ENCODE measurements at places on chromosomes 3 and 15.

DNA sequence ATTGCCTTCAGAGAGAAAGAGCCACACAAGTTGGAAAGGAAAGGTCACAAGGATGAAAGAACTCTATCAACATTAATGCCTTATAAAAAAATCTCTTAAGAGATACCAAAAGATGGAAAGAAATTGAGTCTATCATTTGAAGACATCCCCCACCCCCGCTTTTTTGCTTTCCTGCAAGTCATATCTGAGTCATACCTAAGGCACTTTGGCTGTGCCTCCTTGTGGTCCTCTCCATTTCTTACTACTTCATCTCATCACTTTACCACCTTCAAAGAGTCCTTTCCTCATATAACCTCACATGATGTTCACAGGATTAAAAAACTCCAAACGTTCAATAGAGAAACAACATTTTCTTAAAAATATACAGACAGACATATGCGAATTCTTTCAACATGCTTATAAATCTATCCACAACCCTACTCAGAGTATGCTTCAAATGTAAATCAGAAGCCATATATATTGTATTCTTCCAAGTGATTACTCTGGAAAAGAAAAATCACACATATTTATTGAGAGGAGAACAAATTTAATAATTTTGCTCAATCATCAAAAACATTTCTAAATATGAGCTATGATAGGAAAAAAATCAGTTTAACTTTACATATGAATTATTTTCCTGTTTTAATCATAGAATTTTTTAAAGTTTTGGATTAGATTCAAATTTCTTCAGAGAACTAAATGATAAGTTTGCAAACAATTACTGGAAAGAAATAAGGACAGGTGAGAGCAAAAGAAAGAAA, 1003.9 kb upstream of the CFAP20DC start:
- no peak for DNase-seq

DNA sequence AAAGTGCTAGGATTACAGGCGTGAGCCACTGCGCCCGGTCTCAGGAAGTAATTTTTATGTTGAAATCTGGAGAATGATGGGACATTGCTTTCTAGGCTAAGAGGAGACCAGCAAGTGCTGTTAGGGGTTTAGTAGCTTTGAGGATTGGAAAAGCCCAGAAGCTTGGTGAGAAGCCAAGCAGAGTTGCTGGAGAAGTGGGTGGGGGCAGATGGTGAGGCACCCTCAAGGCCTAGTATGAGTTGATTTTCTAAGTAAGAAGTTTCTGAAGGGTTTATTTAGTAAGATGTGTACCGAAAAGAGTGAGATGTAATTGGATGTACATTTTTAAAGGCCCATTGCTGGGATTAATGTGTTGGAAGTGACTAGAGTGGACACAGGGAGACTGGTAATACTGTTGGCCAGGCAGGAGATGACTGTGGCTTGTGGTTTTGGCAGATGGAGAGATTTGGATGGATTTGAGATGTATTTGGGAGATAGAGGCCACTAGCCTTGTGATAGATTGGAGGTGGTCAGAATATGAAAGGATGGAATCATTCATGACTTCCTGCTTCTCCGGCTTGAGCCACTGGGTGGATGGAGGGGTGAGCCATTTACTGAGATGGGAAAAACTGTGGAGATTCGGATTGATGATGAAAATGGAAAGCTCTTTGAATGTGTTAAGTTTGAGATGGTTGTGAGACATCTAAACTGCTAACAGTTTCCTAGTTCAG, 2.3 kb downstream of the LRRC28 start:
- DNase-seq, result no peak

DNA sequence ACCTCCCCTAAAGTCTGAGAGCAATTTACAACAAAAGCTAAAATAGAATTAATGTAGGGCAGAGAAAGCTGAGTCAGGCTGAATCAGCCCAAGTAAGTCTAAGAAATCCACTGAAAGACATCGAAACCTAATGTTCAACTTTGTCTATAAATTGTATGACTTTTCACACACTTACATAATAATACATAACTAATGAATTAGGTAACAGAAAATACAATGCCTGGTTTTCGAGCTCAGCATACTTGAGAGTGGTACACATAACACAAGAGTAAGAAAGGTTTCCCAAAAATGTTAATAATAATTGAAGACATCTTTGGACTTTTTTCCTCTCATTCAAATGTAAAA, 55.3 kb upstream of the VGLL4 start:
- no peak for DNase-seq

GRCh38 chr3:124701687-124702086, 28.6 kb upstream of the UMPS start:
- DNase-seq, result no peak

DNA sequence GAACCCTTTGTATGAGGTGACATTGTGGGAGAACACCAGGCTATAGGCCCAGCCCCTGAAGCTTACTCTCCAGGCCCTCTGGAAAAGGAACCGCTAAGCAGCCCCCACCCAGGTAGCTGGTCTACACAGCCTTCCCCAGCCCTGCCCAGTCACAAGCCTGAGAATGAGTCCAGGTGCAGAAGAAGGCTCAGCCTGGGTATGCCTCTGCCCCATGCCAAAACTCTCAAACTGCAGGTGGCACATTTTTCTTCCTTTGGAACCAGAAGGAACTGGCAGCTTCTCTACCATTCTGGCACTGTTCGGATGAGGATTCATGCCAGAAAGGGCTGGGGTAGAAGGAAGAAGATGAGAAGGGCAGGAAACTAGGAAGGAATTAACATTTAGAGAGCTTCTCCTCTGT, 23.7 kb upstream of the TBC1D21 start:
- DNase-seq, result no peak

- no peak for DNase-seq
Observed at GRCh38 chr3:7095116-7095515, 234.2 kb downstream of the GRM7 start.

- DNase-seq, result no peak
Observed at GRCh38 chr15:34160735-34161134, 49.2 kb downstream of the KATNBL1 start.

DNA sequence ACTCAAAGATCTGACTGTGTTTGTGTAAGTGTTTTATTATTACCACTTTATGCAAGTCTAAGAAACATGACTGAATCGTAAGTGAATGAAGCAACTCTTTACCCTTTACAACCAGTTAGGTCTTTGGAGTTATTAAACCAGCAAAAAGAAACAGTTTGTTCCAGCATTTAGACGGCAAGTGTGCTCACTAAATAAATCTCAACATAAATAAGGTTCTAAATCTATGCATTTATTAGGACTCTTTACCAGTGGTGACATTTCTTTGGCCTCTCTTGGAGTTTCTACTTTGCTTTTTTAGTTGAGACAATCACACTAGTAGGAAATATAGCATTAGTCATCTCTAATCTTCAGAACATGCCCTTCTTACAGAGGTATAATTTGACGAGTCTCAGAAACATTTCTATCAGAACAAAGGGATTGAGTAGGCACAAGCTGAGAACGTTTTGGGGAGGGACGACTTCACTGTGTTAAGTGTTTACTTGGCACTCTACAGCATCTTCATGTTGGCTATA, 739.9 kb upstream of the NR2F2 start:
- DNase-seq, result no peak

- DNase-seq, result peak; percentile 64
Observed at GRCh38 chr3:45966950-45967640, 23.8 kb downstream of the CXCR6 start.

- no peak for DNase-seq
Observed at GRCh38 chr3:126111566-126112475, 27.9 kb upstream of the SLC41A3 start.

GRCh38 chr3:71070497-71071463, 512.7 kb downstream of the FOXP1 start:
- DNase-seq, result peak; percentile 30

DNA sequence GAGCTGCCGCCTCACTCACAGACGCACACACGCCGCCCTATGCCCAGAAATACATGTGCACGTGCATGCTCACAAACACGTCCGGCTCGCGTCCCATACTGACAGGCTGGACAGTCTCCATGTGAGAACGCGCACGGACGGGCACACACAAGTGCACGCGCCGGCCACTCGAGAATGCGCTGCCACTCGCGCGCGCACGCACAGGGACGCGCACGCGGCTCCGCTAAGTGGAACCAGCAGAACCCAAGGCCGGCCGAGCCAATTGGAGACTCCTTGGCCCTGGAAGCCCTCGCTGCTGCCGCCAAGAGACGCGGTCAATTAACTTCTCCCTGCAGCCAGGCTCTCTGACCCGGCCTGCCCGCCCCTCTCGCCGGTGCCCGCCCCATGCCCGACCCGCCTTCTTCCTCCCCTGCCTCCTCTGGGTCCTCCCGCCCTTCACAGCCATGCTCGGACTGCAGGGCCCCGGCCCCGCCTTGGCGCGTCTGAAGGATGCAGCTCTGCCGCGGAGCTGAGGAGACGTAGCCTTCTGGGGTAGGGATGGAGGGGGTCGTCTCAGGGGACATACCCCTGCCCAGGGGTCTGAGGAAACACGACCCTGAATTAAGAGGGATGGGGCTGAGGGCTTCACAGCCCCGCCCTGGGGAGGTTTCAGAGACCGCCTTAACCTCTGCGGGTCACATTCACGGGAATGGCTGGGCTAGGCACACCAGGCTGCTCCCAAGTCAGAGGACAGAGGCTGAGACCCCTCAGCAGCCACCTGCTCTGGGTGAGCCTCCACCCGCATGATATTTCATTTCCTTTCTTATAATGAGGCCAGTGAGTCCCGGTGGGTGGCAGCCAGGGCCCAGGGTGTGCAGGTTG, 15.0 kb downstream of the PTH1R start:
- DNase-seq, result peak; percentile 87

DNA sequence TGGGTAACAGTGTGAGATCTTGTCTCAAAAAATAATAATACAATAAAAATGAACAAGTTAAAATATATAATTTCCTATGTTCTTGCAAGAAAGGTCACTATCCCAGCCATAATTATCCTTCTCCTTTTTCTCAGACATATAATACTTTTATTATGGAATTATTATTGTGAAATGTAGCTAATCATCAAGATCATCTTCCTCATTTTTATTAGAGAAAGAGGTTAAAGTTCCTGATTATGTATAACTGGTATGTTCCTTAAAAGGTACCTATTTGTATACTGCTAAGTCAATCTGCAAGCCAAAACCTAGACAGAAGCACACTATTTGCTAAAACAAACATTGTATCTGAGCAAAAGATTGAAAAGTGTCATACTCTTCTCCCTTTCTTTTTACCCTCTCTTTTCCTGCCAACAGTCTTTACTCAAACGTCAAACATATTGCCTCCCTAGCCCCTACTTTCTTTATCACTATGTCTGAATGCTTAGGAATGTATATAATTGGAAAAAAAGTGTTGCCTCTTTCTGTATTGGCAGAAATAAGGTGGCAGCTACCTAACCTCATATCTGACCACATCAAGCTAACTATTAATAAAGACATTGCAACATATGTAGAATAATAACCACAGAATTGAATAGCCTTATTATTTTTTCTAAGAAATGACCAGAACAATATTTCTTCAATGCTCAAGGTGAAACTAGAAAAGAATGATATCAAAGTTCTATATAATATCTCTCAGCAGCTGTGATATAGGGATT, 18.5 kb downstream of the SEC11A start:
- DNase-seq, result no peak

GRCh38 chr3:41117398-41117870, 81.9 kb upstream of the CTNNB1 start:
- peak; percentile 94 for DNase-seq

DNA sequence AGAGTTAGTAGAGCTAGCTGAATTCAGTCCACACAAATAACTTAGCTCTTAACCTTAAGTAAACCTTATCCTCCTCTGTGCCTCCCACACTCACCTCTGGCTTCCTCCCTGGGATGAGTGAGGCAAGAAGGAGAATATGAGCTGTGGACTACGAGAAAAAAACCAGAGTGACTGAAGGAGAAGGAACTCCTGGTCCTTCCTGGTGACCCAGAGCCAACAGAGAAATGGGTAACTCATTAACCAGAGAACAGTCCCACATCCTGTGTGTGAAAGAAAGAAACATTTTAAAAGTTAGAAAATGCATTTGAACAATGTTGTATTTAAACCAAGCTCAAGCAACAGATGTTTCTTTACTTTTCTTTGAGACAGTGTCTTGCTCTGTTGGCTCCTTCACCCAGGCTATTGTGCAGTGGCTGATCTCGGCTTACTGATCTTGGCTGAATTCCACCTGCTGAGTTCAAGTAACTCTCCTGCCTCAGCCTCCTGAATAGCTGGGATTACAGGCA, 27.5 kb upstream of the FAM81A start:
- peak; percentile 9 for DNase-seq

- peak; percentile 72 for DNase-seq
Observed at GRCh38 chr3:62876064-62876463, 848 bp upstream of the CADPS start.

DNA sequence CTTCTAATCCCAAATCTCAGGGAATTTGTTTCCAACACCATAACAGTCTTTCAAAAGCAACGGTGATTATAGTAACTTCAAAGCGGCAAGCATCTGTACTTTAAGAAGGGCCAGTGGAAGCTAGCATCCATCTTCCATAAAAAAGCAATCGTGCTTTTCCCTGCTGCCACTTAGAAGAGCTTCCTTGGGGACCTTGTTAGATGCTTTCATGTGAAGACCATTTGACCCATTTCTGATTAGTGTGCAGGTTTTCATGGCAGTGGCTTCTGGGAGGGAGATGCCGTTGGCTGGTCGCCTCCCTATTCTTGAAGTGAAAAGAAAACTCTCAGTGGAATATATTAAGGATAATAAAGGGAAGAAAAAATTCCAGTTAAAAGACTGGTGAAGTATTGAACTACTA, 354.1 kb downstream of the ROBO2 start:
- no peak for DNase-seq

DNA sequence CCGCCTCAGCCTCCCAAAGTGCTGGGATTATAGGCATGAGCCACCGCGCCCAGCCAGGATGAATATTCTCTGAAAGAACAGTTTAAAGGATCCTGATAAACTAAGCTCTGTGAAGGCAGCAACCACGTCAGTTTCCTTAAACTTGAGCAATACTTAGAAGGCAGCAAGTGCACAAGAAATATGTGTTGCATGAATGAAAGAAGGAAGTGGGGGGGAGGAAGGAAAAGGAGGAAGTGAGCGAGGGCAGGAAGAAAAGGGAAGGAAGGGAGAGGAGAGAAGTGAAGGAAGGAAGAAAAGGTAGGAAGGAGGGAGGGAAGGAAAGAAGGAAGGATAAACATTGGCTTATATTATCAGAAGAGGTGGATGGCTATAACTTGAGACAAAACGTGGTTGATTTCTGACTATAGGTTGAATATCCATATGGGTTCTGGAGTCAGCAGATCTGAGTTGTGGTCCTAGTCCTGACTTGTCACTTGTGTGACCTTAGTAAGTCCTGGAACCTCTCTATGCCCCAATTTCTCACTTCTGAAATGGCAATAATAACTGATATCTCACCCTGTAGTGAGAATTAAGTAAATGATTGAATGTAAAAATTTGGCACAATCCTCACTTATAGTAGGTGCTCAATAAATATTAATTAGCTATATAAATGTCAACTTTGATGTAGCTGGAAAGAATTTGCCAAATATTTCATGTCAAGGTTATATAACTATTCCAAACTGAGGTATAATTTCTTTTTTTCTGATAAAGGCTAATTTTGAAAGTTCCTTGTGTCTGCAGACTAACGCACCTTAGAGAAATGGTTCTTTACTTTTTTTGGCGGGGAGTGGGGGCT, 12.0 kb upstream of the SEMA4B start:
- no peak for DNase-seq

- no peak for DNase-seq
Observed at GRCh38 chr3:23438657-23439056, 235.5 kb downstream of the UBE2E2 start.

Measured in thyroid gland (tissue), 4 donors.